Renal cortex interstitium (tissue), 15 donors: ENCODE measurements at places on chromosomes 1 and 21. TPM values are rescaled to one million over a fixed set of nuclear protein-coding genes. Genes with fewer than 3 reads are reported as not detected.
A peak's percentile ranks its signal among the peaks of the same experiment; 100 is the strongest.

- DNase-seq, result no peak
These were observed 7.5 kb downstream of the RIPK4 start for GRCh38 chr21:41759214-41759840.

- DNase-seq, result no peak
These were observed 96.9 kb upstream of the AKT3 start for GRCh38 chr1:243946946-243947345.

GRCh38 chr1:219812491-219813203 lies 115.7 kb downstream of the SLC30A10 start:
- peak; percentile 36 for DNase-seq

Gene KCNT2
- polyA plus RNA-seq, result 11.2 TPM

DNA sequence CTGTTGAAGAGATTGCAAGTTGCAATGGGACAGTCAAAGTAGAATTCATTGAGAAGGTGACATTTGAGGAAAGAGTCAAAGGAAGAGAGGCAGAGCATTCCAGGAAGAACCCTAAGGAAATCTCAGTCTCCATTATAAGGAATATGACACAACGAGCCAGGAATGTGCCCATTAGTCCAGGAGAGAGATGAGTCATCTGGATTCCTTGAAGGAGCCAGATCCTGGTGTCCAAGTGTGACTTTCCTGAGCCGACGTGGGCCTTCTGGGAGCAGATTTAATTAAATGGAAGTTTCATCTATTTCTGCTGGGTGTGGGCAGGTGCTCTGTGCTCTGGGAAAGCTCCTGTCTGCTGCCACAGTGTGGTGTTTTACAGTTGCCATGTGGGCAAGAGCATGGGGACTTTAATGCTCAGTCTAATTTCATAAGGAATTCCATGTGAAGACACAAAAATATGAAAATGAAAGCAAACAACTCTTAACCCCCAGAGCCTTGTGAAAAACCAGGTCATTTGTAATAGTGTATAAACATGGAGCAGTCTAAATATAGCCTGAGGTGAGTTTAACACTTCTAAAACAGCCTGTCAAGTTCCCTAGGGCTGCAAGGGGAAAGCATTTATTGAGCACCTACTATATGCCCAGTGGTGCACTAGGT lies 111.4 kb upstream of the ARTN start:
- DNase-seq, result no peak

DNA sequence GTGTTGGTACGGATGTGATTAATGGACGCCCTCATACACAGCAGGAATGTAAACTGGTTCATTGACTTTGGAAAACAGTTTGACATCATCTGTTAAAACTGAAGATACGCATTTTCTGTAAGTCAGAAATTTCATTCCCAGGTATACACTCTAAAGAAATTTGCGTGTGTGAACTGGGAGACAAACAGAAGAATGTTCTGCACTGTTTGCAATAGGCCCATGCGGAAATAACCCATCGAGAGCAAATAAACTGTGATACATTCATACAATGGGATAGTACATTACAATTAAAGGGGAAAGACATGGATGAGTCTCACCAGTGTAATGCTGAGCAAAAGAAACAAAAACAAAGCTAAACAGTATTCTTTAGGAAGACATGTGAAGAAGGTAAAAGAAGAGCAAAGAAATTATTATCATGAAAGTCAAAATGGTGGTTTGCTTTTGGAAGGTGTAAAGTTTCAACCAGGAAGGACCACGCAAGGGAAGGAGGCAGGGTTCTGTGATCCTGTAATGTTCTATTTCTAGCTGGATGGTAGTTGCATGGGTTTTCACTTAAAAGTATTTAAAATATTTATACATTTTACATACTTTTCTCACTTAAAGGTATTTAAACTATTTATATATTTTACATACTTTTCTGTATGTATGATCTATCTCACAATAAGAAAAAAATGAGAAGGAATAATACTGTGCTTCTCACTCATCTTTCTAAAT lies 30.3 kb downstream of the INTS7 start:
- no peak for DNase-seq

Gene NCAM2
- polyA plus RNA-seq, result 6.4 TPM

- no peak for DNase-seq
These were observed 12.8 kb upstream of the MIXL1 start for GRCh38 chr1:226210571-226211176.

- no peak for DNase-seq
These were observed 78.6 kb downstream of the NME7 start for GRCh38 chr1:169289016-169289415.

Gene CLCA1
- 0.36 TPM for polyA plus RNA-seq

Gene RSPO1
- 4.8 TPM for polyA plus RNA-seq

- no peak for DNase-seq
These were observed 35.2 kb downstream of the CCN1 start for GRCh38 chr1:85615586-85616363.
